ENCODE measurements at places on chromosomes 13 and 19.

- no peak for DNase-seq
These were observed 9.7 kb downstream of the RNASEH2B start for GRCh38 chr13:50919277-50919676.

- no peak for DNase-seq
These were observed 15.7 kb downstream of the ZNF575 start for GRCh38 chr19:43548706-43549105.

GRCh38 chr19:3968556-3969434 is 2.1 kb downstream of the DAPK3 start:
- no peak for DNase-seq

DNA sequence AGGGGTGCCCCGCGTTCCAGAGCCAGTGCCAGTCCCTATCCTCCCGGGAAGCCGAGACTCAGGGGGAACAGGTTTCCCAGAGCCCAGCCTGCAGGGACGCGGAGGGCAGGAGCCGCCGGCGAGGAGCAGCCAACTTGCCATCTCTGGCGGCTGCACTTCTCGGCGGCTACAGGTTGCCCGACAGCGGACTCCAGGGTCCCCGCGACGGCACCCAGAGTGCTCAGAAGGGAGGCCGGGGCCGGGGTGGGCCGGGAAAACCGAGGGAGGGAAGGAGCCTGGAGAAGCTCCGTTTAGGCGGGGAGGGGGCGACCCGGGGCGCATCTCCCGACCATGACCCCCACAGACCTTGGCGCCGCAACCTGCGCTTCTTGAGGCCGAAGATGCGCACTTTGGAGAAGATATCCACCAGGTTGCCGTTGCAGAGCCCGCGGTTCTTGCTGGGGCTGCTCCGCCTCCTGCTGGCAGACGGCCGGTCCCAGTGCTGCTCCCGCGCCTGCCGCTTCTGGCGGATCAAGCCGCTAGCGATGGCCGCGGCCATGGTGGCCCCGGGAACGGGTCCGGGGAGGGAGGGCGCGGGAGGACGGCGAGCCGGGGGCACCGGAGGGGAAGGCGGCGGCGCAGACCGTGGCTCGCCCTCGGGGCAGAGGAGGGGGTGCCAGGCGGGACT is 463.8 kb downstream of the ITGBL1 start:
- DNase-seq: no peak
